ENCODE measurements at places on chromosomes 13 and 19.

- H3K4me3 ChIP-seq, result no peak overlapping the region
- H3K27me3 ChIP-seq, result no peaks in the 10 kb centered on the region
- H3K27ac ChIP-seq, result no peak overlapping the region
- DNase-seq, result no peak
- no peaks in the 10 kb centered on the region for H3K4me1 ChIP-seq
These were observed 135.8 kb upstream of the PEG3 start for GRCh38 chr19:56976300-56976699.

GRCh38 chr19:50792272-50793250, 2.3 kb downstream of the ACP4 start:
- no peak for DNase-seq
- H3K27ac ChIP-seq, result no peak overlapping the region
- H3K36me3 ChIP-seq, result peaks cover 8% of the 10 kb centered on the region
- H3K4me1 ChIP-seq, result peaks cover 4% of the 10 kb centered on the region
- H3K27me3 ChIP-seq, result no peaks in the 10 kb centered on the region

DNA sequence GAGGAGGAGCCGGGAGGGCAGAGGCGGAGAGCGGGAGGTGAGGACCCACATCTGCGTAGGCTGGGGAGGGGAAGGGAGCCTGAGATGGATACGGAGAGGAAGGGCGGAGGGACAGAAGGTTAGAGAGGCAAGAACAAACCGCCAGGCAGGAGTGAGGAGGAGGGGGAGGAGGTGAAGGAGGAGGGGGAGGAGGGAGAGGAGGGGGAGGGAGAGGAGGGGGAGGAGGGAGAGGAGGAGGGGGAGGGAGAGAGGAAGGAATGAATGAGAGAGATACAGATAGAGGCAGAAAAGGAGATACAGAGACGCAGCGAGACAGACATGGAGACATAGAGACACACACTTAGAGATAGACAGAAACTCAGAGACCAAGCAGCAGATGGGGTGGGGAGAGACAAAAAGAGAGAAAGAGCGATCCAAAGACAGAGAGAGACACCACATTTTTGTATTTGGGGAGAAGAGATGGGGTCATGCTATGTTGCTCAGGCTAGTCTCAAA, 782 bp upstream of the CA11 start:
- H3K36me3 ChIP-seq, result no peaks in the 10 kb centered on the region
- DNase-seq, result peak; percentile 25
- peak overlapping the region; percentile 92 for H3K27ac ChIP-seq
- no peaks in the 10 kb centered on the region for H3K27me3 ChIP-seq
- peaks cover 37% of the 10 kb centered on the region for H3K4me1 ChIP-seq

- no peak overlapping the region for H3K27ac ChIP-seq
- H3K27me3 ChIP-seq, result no peaks in the 10 kb centered on the region
- H3K4me1 ChIP-seq, result peaks cover 18% of the 10 kb centered on the region
- H3K4me3 ChIP-seq, result no peak overlapping the region
- no peak for DNase-seq
These were observed 34.8 kb upstream of the NDFIP2 start for GRCh38 chr13:79445968-79446645.

GRCh38 chr19:5025027-5025426, 56.1 kb downstream of the KDM4B start:
- no peak overlapping the region for H3K27ac ChIP-seq
- no peaks in the 10 kb centered on the region for H3K27me3 ChIP-seq
- no peak overlapping the region for H3K4me3 ChIP-seq
- H3K4me1 ChIP-seq, result no peaks in the 10 kb centered on the region

DNA sequence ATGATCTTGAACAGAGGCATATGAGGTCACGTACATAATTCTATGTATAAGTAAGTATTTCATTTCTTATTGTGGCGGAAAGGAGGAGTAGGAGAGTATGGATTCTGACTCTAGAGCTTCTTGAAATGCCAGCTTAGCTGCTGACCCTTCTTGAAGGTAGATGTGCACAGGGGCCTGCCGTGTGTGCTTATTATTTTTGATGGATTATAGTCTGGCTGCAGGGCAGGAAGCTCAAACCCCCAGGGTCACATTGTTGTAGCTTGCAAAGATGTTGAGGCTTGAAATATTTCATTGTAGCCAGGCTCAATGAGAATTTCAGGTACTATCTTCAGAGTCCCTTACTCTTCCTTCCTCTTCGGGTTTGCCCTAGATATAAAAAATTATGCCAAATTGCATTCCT, 418.8 kb downstream of the OLFM4 start:
- H3K36me3 ChIP-seq, result no peaks in the 10 kb centered on the region
- H3K27me3 ChIP-seq, result no peaks in the 10 kb centered on the region
- DNase-seq, result no peak
- H3K27ac ChIP-seq, result no peak overlapping the region

DNA sequence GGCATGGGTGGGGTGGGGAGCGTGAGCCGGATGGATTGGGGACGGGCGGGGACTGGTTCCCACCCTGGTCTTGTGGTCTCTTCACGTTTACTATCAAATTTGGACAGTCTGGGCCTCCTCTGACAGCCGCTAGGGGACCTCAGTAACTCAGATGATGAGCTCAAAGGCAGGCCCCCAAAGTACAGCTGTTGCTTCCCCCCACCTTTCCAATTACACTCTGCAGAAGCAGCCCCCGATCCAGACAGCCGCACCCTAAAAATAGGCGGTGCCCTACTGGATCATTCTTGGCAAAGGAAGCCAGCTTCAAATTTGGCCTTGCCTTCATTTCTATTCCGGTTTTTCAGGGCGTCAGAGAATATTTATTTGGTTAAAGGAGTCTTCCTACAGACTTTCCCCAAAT, 1.9 kb upstream of the FOXO1 start:
- H3K27ac ChIP-seq, result no peak overlapping the region
- H3K4me1 ChIP-seq, result peaks cover 25% of the 10 kb centered on the region
- H3K36me3 ChIP-seq, result no peaks in the 10 kb centered on the region
- peak overlapping the region; percentile 80 for H3K4me3 ChIP-seq
